ENCODE measurements at places on chromosomes 11 and 22.

DNA sequence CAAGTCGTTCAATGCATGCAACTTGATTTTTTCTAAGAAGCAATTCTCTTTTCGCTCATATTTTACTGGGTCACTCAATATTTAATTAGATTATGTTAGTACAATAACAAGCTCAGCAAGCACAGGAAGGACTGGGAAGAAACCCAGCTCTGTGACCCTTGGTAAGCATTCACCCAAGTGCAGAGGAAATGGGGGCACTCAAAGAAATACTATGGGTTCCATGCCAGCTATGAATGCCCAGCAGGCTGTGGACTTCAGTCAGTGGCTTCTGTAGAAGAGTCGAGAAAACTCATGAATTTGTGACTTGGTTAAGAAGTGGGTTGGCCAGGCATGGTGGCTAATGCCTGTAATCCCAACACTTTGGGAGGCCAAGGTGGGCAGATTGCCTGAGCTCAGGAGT, 123.6 kb downstream of the GALNT18 start:
- DNase-seq: no peak

- DNase-seq: no peak
These were observed 20.2 kb downstream of the ATG13 start for GRCh38 chr11:46637546-46637945.

- no peak for DNase-seq
These were observed 3.6 kb upstream of the SORL1 start for GRCh38 chr11:121448431-121448941.

DNA sequence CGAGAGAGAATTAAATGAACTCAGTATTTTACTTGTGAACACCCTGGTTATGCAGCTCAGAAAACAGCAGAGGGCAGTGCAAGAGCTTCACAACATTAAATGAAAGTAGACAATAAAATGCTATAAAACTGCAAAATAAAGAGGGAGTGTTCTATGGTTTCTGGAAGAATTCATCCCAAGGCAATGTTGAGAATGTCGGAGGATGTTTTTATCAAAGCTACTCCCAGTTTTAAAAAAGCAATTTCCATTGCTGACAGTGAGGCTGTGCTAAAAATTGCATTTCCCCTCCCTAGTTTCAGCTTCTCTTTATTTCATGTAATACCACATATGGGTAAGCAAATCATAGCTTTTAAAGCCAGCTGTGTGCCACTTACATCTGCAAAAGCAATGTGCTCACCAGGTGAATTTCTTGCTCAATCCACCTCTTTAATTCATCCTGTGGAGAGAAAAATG, 296.8 kb downstream of the RAB38 start:
- DNase-seq: peak; percentile 57

DNA sequence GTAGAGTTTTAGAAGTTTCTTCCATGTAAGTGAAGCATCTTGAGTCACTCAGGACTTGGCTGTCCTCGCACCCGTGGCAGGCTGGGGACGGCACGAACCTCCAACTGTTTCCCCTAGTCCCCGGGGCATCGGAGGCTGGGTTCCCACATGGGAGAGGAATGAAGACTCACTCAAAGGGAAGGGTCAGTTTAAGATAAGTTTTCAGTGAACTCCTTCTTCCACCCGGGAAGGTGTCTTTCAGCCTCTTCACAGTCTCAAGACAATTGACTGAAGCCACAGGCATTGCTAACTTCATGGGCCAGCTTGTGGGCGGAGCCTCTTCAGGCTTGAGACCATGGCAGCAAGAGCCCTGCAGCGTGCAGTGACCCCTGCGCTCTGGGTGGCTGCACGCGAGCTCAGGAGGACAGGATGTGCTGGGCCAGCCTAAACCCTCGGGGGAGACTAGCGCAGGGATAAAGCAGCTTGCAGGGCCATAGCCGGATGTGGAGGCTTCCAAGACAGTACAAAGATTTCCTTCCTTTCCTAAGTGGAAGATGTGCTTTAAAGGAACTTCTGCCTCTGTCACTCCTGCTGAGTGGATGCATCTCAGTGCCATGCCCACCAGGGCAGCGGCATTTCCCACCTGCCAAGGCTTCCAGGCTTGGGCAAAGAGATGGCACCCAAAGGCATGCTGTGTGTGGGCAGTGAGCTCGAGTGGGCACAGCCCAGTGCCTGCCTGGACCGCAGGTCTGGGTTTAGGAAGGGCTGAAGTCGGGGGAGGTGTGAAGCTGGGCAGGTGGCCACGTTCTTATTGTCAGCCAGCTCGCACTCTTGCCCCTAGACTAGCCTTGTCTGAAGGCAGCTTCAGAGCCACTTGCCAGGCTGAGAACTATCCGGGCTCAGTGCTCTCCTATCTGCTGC, 32.9 kb downstream of the PPIL2 start:
- DNase-seq: peak; percentile 49

GRCh38 chr22:21712751-21713427, 22.7 kb downstream of the YPEL1 start:
- DNase-seq: peak; percentile 84

GRCh38 chr22:31625661-31626426, 36.2 kb downstream of the PISD start:
- DNase-seq: peak; percentile 45

- DNase-seq: no peak
These were observed 548.7 kb upstream of the CADM1 start for GRCh38 chr11:116052603-116053547.

DNA sequence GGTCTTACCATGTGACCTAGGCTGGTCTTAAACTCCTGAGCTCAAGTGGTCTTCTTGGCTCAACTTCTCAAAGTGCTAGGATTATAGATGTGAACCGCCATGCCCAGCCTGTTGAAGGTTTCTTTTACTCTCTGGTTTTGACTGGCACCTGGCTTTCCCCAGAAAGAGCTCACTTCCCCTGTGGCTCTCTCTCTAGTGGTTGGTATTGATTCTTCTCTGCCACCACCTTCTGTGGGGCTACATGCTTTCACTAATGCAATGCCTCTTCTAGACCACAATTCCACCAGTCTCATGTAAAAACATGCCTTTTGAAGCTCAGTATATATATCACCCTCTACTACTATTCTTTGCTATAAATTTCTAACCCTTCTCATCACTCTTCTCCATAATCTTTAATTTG, 67.2 kb downstream of the CCDC83 start:
- DNase-seq: no peak

DNA sequence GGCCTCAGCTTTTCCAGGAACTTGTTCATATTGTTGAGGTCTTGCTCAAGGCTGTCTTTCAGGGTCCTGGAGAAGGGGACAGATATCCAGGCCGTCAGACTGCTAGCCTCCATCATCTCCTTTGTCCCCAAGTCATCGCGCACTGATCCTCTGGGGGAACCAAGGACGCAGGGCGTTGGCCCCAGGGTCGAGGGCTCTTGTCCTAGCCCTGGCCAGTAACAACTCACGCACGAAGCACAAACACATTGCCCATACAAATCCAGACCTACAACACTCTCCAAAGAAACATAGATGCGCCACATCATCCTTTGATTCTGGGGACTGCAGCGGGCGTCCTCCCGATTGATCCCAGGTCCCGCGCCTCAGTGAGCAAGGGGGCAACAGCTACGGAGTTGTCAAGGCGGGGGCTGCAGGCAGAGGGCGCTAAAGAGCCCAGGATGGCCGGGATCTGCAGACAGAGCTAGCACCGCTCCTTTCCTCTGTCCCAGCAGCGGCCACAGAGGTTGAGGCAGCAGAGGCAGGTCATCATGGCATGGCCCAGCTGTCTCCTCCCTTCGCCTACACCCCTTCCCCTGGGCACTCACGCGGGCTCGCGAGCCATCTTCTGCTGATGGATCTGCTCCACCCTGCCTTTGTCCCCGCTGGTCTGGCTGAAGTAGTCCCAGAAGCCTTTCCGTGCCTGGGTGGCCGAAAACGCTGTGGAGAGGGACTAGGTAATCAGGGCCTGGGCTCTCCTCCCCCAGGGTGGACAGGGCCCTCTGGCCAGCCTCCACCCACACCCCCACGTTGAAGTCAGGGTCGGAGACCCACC, 472 bp downstream of the APOA5 start:
- peak; percentile 61 for DNase-seq

DNA sequence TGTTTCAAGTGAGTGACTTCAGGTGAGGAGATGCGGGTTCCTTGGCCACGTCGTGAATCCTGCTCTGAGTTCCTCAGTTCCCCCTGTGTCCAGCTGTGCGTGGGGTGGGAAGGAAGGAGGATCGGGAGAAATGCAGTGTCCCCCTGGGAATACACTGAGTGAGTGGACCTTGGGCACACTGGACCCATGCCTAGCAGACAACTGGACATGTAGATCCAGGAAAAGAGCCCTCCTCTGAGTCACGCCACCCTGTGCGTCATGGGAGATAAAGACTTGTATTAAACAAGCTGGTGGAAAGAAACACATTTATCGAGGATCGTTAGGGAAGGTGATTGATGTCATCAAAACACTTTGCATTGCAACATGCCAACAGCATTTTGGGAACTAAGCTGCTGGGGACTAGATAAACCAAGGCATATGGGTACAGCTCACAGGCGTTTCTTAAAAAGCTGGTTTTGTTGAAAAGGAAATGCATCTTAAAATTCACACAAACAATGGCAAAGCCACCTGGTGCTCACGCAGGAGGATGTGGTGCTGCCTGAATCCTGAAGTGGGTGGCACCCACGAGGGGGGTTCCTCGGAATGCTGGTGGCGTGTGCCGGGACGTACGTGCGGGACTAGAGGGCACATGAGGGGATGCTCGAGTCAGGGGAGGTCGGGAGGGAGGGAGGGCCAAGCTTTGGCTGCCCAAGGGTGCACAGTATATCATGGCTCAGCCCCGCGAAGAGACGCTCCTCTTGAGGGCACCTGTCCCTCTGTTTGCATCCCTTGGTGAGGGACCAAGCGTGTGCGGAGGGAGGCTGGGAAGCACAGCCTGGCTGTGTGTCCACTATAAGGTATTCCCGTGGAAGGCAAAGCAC, 303.5 kb downstream of the TBC1D22A start:
- no peak for DNase-seq

DNA sequence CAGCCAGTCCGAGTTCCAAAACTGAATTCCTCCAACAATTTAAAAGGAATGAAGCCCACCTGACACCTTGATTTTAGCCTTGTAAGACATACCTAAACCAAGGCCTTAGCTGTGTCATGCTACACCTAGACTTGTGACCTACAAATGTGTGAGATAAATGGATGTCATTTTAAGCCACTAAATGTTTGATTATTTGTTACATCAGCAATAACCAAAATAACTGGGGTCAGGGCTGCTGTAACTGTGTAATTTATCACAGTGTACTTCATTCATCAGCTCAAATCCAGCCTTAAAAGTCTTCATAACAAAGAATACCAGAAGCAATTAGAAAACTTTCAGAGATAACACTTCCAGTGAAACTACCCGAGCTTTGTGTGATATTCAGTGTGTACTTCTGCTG, 673.0 kb upstream of the ANO3 start:
- DNase-seq: no peak

DNA sequence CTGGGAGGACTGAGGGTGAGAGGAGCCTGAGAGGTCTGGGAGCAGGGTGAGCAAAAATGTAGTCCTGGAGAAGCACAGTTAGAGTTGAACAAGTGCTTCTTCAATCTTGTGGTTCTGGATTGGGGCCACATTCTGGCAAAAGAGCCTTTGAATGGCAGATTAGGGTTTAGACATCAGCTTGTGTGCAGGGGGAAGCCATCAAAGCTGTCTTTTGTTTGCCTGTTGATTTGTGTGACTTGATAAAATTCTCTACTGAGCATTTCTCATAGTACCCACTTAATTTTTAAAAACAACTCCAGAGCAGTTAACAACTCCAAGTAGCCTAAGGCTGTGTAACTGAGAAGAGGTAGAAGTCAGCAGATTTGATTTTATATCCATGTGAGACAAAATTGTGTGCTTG, 166.2 kb downstream of the FAT3 start:
- no peak for DNase-seq

DNA sequence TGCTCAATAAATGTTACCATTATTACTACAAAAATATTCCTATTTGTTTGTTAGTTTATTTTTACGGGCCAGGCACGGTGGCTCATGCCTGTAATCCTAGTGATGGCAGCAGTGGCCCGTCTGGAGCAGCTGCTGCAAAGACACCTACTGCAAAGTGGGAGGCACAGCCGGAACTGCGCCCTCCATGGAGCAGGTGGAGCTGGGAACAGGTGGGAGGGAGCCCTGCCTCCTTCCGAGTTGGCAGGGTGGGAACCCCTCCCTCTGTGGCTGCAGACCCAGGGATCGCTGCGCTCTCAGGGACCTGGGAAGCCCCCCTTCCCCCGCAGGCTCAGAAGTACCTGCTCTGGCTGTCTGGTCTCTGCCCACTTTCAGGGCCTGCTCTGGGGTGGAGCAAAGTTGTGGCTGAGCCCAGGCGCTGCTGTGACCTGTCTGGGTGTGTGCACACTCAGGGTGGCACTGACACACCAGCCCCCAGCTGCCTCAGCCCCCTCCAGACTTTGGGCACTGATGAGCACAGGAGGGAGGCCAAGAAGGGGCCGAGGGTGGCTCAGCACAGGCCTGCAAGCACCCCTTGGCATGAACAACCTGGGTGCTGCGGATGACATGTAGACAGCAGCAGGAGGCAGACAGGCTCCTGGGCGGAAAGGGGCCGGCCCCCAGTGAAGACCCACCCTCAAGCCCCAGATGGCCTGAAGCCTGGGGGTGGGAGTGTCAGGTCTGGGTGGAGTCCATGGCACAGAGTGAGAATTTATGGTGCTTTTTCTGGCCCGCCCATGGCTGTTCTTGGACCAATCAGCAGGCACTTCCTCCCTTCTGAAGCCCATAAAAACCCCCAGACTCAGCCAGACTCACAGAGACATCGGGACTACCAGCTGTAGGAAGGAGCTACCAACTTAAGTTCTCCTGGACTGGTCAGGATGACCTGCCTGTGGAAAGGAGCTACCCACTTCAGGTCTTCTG, 103.7 kb upstream of the CLMP start:
- DNase-seq: no peak

- DNase-seq: no peak
These were observed 45.3 kb downstream of the C22orf31 start for GRCh38 chr22:29016067-29016938.

DNA sequence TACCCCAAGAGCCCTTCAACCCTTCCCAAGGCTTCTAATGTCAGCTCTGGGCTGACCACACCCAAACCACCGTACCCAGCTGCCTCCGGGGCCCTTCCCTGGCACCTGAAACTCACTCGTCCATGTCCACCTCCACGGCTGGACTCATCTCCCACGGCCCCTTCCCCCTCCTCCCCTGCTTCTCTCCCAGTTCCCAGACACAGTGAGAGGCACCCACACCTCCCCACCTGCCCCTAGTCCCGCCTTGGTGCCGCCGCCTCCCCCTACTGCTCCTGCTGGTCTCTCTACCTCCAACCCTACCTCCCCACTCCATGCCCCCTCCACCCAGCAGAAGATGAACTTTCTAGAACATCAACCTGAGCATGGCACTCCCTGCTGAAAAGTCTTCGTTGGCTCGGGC, 39.5 kb downstream of the ELFN2 start:
- DNase-seq: no peak

Measured in fibroblast of skin of back (primary cell).